ENCODE measurements at places on chromosomes 12 and 14.

DNA sequence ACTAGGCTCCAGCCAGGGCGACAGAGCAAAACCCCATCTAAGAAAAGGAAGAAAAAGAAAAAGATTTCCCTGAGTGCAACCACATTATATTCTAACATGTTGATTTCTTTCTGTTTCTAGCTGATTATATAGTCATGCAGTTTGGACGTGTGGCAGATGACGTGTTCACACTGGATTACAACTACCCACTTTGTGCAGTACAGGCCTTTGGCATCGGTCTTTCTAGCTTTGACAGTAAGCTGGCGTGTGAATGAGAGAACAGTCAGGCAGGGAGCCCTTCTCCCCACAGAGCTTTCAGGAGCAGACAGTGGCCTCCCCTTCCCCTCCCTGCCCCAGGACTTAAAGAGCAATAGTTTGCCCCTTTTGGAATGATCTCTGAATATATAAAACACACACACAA is 20.0 kb upstream of the TEAD4 start:
- DNase-seq = no peak

GRCh38 chr14:21160061-21160610 is 4.3 kb upstream of the OR5AU1 start:
- no peak for DNase-seq

DNA sequence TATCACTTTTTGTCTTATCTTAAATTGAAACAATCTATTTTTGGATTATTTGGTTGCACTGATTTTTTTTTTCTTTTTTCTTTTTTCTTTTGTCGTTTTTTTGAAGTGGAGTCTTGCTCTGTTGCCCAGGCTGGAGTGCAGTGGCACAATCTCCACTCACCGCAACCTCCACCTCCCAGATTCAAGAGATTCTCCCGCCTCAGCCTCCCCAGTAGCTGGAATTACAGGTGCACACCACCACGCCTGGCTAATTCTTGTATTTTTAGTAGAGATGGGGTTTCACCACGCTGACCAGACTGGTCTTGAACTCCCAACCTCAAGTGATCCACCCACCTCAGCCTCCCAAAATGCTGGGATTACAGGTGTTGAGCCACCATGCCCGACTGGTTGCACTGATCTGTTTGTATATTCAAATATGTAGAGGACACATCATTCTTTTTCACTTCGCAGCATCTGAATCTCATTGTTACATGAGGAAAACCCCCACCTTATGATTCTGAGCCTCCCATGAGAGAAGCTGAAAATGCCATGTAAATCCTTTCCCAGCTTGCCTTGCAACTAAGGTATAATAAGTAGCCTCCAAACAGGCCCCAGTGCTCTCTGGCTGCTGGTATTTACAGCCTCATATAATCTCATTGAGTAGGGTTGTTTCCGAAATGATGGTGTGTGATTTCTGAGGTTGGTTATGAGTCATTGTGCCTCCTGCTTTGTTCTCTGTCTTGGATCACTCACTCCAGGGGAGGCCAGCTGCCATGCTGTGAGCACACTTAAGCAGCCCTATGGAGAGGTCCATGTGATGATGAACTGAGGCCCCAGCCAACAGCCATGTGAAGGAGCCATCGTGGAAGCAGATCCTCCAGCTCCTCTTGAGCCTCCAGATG is 5.2 kb upstream of the HSP90B1 start:
- peak; percentile 36 for DNase-seq

- DNase-seq = no peak
Observed at GRCh38 chr14:72521968-72522741, 371.7 kb downstream of the DPF3 start.

DNA sequence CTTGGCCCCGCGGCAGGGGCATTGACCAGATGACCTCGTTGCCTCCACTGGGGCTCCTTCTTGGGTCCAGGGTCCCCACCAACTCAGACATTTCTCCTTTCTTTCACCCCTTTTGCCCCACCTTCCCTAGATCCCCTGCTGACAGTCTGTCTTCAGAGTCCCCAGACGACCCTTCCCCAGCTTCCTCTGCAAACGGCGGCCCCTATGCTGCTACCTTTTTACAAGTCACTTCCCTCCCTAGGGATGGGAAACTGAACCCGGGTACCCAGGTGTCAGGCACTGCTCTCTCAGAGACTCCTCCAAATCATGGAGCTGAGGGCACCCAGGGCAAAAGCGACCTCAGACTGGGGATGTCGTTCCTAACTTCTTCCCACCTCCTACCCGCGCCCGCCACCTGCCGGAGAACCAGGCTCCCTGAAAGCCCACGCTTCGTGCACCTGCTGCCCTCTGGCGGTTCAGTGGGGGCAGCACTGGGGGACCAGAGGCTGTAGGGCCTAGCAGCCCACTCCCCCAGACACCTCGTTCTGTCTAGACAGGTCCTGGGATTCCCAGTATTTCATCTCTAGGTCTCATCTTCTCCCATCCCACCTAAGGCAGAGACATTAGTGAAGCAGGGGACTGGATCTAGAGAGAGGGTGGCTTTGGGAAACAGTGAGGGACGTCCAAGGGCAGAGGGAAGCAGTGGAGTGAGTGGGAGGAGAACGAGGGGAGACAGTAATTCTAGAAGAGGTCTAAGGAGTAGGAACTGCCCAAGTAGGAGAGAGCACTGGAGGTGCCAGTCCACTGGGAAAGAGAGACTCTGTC is 4.9 kb downstream of the ZNF385A start:
- DNase-seq = no peak

GRCh38 chr12:51846911-51847642 is 1.4 kb downstream of the FIGNL2 start:
- no peak for DNase-seq

- no peak for DNase-seq
Observed at GRCh38 chr12:64780531-64781279, 21.5 kb upstream of the GNS start.

- no peak for DNase-seq
Observed at GRCh38 chr12:94781835-94782234, 131.5 kb upstream of the TMCC3 start.

- DNase-seq = no peak
Observed at GRCh38 chr14:74875941-74876913, at the start of gene PROX2. Gene PROX2, minus strand, starts transcription at chr14:74876145. Its CDS starts 12,311 bp downstream, at chr14:74863834.

DNA sequence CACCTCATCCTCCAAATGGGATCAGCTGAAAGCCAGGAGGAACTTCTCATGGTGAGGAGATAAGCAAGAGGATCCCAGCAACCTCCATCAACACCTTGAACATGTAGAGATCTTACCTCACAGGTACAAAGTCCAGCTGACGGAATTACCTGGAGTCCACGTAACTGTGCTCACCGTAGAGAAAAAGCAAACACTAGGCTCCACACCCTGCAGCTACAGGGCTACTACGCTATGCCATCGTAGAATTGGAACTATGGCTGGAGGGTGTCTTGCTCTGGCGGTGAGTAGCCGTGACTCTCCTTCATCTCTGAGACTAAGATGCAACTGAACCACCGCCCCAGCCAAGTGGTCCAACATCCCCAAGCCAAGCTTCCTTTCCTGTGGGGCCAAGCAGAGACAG is 50.5 kb downstream of the CRY1 start:
- DNase-seq = no peak

GRCh38 chr12:5588176-5588575 is 156.3 kb downstream of the NTF3 start:
- DNase-seq = peak; percentile 9

GRCh38 chr14:94031161-94031882 is 5.2 kb downstream of the OTUB2 start:
- DNase-seq = no peak

- no peak for DNase-seq
Observed at GRCh38 chr14:61472801-61473376, 151.5 kb downstream of the PRKCH start.

DNA sequence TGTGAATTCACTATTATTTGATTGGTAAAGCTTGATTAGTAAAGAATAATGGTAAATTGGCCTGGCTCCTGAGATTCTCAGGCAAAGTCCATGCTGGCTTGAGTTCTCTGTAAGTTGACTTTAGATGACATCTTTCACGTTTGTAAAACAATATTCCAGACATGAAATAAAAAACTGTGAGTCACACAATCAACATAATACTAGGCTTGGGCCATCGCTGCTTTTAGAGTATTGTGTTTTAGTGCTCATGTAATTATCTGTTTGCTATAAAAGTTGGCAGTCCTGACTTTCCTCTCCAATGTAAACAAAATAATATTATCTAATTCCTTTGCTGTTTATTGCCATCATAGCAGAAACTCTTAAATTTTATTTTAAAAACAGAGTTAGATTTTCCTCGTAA is 3.9 kb upstream of the TBC1D30 start:
- DNase-seq = no peak

DNA sequence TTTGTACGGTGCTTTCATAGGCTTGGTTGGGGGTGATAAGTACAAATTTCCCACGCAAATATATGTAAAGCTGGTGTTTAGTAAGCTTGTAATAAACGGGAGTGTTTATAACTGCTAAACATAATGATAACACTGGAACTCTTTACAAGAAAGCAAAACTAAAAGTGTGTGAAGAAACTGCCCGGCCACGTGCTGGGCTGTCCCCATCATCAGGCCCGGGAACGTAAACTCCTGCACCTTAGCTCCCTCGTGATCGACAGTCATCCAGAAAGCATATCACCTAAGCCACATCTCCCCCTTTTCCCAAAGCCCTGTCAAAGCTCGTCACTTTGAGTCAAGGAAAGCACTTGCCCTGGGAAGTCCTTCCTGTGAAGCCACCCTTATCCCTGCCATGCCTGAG is 18.0 kb upstream of the PARP11 start:
- no peak for DNase-seq

DNA sequence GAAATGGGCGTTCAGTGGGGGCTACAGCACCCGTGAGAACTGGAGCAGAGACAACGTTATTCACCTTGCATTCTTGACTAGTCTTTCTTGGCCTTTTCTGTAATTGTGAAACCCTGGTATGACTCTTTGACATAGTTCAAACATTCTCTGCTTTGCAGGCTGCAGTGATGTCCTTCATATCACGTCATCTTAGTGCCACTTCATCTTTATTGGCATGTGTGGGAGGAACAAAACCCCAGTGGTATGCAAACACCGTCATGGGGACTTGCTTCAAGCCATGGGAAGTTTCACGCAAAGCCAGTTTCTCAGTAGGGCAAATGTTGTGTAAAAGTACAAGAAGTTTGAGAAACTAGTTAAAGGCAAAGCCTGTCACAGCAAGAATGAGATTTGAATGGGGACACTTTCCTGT is 20.2 kb upstream of the DUSP16 start:
- no peak for DNase-seq

- DNase-seq = peak; percentile 28
Observed at GRCh38 chr12:14995583-14996425, 23.0 kb downstream of the PDE6H start.

DNA sequence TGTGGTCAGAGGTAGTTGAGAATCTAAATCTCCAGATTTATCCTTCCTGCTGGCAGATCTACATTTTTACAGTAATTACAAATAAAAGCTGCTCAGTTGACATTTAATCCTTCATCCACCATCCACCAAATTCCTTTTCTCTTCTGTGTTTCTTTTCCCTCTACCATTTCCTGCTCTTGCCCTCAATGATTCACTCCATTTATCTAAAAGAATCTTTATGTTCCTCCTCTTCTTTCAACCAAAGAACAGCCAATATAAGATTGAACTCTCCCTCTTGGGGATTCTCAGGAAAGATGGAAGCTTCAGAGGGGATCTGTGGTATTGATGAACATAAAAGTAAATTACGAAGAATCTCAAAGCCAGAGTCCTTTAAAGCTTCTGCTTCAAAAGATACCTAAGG is 4.4 kb downstream of the MAP4K5 start:
- no peak for DNase-seq

- no peak for DNase-seq
Observed at GRCh38 chr14:74502236-74503019, 8.9 kb downstream of the ISCA2 start.

DNA sequence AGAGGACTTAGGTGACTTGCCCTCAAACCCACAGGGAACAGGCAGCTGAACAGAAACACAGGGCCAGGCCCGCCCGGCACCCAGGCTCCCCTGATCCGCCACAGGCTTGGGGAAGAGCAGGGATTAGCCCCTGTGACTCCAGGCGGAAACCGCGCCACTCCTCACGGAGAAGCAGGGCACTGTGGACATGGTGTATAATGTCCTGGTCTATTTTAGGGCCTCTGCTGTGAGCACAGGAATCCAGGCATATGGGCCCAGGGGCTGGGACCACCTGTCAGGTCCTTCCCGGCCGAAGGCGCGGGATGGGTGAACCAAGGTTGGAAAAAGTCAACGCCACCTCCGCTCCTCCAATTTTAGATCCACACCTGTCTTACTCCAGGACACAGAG is 34.6 kb upstream of the MEG3 start:
- no peak for DNase-seq

DNA sequence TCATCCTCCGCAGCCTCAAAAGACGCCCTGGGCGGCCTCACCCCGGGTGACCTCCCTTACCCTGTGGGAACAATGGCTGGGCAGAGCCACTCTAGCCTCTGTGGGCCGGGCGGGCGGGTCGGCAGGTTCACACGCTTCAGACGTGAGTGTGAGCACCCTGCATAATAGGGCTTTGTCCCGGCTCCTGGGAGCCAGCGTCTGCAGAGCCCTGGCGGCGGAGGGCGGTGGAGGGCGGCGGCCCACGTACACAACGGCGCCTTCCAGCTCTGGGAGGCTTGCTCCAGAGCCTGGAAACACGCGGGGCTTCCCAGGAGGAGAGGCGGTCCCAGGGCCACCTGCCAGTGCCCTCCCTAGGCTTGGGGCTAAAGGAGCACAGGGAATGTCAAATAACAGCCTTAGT is 205.6 kb downstream of the BCL11B start:
- DNase-seq = no peak

GRCh38 chr14:99728981-99729451 is 44.9 kb downstream of the CYP46A1 start:
- DNase-seq = no peak

GRCh38 chr14:22601996-22602395 is 3.9 kb downstream of the ABHD4 start:
- no peak for DNase-seq

GRCh38 chr14:30362369-30363218 is 196.4 kb upstream of the G2E3 start:
- no peak for DNase-seq

- DNase-seq = no peak
Observed at GRCh38 chr14:70857496-70857890, 48.2 kb upstream of the MAP3K9 start.

GRCh38 chr12:115799610-115800009 is 477.9 kb downstream of the MED13L start:
- DNase-seq = no peak

- no peak for DNase-seq
Observed at GRCh38 chr12:66190519-66191370, 1.7 kb downstream of the IRAK3 start.

- DNase-seq = no peak
Observed at GRCh38 chr12:65100140-65100539, 21.0 kb downstream of the WIF1 start.

Data from AG04449 (cell line).